ENCODE measurements at places on chromosomes 7 and 10.

DNA sequence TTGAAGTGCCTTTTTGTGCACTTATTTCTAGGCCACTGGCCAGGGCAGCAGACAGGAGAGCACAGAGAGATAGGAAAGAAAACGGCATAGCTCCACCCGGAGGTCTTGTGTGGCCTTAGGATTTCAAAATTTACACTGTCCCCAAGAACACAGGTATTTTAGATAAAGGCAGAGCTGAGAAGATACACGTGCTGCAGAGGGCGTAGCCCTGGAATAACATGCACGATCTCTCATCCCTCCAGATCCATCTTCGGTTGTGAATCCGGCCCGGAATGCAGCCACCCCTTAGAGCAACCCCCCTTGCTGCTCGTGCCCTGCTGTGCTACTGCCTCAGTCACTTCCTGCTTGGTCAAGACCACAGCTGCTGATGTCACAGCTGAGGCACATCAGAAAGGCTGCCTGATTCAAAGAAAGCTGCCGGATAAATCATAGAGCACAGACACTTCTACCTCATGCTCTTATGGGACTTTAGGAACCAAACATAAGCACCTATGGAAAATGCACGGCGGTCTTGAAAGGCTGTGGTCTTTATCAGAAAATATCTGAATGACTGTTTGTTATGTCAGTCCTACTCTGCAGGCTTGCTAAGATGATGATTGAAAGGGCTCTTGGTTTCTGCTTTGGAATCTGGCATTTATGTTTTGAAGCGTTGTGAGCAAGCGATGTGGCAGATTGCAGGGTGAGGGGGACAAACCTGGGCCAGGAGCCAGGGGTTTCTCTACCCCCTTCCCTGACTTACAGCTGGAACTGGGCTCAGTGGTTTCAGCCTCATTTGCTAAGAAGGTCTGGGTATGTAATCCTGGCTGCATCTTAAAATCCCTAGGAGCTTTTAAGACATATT, 152.0 kb downstream of the SVIL start:
- no peak for DNase-seq

- no peak for DNase-seq
These were observed 104.1 kb downstream of the AUTS2 start for GRCh38 chr7:69702357-69702756.

GRCh38 chr7:82624337-82624736, 180.8 kb upstream of the CACNA2D1 start:
- DNase-seq: no peak

DNA sequence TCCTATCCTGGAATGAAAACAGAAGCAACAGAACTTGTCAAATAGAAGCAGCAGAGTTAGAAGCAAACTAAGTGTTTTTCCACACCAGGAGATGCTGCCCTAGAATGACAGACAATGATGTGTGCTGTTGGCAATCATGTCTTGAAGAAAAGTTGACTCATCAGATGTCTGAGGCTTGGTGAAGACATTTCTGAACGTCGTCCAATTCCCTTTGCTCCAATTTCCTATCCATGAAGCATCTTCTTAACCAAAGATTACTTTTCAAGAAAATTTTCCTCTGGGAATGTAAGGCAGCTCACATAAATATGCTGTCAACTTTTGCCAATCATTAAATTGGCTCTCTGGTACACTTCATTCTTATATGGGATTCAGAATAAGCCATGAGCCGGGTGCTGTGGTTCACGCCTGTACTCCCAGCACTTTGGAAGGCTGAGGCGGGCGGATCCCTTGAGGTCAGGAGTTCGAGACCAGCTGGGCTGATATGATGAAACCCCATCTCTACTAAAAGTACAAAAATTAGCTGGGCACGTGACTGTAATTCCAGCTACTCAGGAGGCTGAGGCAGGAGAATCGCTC, 34.6 kb downstream of the MALSU1 start:
- no peak for DNase-seq

DNA sequence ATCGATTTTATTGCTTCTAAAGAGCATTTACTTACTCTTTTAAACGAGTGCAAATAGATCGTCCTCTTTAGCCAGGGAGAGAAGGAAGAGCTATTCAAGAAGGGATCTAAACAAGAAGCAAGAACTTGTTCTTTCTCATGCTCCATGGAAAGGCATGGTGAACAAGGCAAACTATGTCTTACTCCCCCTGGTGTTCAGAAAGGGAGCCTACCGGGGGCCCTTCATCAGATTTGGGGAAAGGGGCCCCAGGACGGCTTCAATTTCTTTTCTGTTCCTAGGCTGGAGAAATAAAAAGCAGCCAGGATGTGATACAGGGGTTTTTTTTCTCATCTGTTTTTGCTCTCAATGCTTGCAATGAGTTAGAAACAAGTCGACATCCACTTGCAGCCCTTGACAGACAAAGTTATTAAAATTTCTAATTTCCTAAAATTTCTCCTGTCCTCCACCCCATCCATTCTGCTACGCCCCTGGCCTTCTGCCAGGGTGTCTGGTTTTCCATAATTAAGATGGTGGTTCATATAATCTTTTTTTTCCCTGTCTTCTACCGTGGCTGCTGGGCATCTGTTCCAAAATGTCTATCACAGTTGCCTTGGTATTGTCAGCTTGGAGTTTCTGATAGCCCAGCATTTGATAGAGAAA, 214.4 kb downstream of the CREB5 start:
- peak; percentile 24 for DNase-seq

GRCh38 chr10:14535457-14536130, 204.9 kb upstream of the FRMD4A start:
- no peak for DNase-seq

DNA sequence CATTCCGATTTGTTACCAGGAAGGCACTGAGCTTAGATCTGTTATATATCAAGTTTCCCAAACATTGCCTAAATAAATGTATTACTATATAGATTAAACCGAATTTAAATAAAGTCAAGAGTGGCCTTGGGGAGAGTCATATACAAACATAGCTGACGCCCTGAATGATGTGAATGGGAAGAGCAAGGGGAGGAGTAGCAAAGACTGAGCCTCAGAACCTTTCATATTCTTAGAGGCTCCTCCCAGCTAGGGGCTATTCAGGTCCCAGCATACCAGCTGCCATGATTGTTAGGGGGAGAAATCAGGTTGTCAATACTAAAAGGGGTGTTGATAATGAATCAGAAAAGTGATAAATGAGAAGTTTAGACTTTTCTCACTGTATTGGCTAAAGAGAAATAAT, 64.7 kb upstream of the ITGB1 start:
- DNase-seq: no peak

DNA sequence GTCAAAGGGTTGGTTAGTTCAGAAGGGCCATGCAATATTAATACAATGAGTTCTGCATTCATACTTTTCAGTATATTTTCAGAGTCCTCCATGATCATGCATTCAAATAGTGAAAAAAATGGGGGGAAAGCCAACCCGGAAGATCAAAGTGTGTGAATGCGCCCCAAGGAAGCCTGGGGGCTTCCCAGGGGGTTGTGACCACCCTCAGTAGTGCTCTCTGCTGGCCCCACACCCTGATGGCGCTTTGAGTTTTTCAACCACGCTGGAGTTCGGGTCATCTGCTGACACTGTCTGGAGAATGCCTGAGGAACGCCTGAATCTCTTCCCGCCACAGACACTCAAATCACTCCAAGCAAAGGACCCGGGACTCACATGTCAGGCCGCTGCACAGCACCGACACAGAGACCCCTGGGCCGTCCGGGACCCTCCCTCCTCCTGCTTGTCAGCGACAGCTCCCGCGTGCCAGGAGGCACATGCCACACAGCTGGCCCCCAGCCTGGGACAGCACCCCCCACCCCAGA, 1.0 kb downstream of the TNS3 start:
- no peak for DNase-seq

- no peak for DNase-seq
These were observed 8.9 kb downstream of the GFRA1 start for GRCh38 chr10:116263870-116264655.

GRCh38 chr7:17333221-17333620, 34.8 kb downstream of the AHR start:
- DNase-seq: no peak

DNA sequence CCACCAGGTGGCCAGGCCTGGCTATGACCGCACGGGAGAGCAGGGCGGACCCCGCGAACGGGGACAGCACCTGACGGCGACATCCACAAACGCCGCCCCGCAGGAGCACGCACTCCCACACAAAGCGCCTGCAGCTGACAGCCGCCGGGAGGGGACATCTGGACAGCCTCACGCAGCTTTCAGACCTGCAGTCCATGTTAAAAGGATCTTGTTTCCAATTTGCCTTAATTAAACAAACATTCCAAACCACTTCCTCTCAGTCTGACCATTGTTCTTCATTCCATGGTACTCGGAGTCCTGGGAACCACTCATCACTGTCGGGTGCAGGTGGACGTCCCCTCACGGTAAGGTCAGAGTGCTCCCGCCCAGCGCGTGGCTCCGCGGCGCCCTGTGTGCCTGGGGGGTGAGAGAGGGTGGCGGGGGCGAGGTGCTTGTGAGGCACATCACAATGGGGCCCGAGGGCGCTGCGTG, 5.9 kb upstream of the GPER1 start:
- no peak for DNase-seq

DNA sequence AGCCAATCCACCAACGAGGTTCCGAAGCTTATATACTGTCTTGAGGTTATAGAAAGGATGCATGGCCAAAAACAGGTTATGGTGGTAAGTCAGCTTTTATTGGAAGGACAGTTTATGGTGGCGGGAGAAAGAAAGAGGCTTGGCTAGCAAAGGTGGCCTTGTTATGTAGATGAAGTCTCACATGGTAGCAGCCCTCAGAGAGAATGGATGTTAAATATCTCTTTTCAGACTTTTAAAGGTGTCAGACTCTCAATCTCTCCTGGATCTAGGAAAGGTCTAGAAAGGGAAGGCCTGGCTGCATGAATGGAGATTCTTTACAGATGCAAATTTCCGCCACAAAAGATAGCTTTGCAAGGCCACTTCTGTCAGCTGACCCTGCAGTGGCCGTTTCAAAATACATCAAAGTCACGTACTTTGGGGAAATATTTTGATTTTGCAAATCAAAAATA, 333.8 kb downstream of the GALNT17 start:
- DNase-seq: no peak

DNA sequence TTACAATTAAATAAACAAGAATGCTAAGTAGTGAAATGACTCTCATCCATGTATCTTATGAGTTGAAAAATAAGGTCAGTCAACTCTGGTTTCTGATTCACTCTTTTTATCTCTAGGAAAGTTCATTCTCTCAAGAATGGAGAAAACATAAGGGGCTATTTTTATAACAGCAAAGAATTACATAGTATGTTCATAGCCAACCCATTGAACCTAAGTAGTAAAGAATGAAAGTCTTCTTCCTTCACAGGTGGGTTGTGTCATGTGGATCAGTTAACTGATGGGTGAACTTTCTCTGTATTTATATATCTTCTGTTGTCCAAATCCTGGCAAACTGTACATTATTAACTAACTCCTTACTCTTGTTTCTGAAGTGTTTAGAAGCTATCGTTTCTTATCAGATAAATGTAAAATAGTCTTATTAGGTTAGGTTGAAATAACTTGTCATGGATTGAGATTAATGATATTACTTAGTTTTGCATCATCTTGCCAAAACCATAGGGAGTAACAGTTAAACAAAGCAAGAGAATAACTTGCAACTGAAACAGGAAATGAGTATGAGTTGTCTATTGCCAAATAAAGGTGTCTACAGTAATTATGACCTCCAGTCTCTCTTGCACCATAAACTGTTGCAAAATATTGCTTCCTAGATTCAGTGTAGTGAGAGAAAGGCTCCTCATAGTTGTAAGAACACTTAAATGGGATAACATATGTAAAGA, 86.8 kb downstream of the ANKRD7 start:
- DNase-seq: peak; percentile 30

DNA sequence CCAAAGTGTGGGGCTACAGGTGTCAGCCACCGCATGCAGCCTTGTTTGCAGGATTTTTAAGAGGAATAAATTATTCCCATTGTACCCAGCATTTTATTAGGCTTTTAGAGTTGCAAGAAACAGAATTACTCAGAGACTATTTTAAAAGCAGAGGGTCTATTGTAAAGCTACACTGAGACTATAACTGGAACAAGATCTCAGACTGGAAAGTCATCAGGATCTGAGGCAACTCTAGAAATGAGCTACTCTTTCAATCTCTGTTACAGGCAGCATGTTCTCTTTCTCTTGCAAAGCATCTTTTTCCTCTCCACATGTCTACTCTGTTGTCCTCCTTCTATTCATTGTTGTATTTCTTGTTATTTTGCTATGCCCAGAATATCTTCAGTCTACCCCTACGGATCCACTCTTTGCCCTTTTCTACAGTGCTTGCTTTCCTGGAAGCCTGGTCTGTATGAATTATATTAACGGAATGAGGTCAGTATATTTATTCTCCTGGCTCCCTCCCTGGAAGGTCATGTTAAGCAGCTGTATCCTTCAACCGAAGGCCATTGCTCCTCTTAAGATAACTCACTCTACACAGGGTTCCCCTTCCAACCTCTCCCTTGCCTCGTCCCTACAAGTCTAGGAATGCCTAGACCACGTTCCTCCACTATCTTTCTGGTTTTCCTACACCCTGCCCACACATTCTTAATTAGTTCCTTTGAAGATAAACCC, 27.7 kb upstream of the MICU1 start:
- no peak for DNase-seq

GRCh38 chr7:73560109-73560835, 2.8 kb upstream of the BCL7B start:
- DNase-seq: no peak

- no peak for DNase-seq
These were observed 36.3 kb downstream of the CCM2 start for GRCh38 chr7:45036317-45036716.

- DNase-seq: no peak
These were observed 1.1 kb upstream of the MOGAT3 start for GRCh38 chr7:101201695-101202602.

DNA sequence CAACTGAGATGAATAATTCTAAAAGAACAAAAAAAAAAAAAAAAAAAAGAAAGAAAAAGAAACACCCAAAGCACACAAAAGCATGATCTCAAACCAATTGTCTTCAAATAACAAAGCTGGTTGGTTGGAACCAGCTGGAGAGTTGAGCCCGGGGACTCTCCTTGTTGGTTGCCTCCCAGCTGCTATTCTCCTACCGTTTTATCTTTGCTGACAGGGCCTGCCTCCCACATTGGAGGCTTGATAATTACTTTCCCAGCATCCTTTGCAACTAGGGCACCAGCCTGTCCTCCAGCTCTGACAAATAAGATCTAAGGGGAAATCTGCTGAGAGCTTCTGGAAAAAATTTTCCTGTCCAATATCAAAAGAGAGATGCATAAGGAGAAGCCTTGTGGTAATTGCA, 6.8 kb downstream of the PON1 start:
- no peak for DNase-seq

GRCh38 chr7:70006261-70006920, 408.1 kb downstream of the AUTS2 start:
- DNase-seq: peak; percentile 96

DNA sequence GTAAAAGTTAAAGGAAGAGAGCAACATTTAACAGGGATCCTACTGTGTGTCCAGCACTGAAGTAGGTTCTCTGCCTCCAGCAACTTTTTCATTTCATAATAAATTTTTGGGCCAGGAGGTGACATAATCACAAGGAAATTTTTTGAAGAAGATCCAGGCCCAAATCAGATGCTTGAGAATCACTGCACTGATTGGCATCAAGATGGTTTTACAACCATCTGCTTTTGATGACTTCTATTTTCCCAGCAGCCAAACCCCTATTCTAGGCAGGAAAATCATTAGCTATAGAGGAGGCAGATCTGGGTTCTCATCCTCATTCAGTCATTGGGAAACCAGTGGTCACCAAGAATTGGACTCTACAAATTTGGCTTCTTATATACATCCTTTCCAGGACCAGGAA, 79.0 kb downstream of the ARL4A start:
- no peak for DNase-seq

Measured in Jurkat, Clone E6-1 (cell line).